ENCODE measurements at places on chromosomes 6 and 20.
A peak's percentile ranks its signal among the peaks of the same experiment; 100 is the strongest.

DNA sequence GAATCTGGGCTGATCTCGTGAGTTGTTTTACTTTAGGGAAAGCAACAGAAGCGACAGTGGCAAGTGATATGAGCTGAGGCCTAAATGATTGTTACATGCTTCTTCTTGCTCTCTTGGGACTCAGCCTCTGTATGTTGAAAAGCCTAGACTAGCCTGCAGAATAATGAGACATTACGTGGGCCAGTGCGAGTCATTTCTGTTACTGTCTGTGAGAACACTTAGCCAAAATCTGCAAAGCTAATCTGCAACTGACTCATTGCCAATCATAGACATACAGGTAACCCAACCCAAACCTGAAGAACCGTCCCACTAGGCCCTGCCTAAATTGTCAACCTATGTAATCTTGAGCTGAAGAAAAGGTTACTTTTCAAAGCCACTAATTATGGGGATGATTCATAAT is 77.4 kb upstream of the F13A1 start:
- no peak for DNase-seq

DNA sequence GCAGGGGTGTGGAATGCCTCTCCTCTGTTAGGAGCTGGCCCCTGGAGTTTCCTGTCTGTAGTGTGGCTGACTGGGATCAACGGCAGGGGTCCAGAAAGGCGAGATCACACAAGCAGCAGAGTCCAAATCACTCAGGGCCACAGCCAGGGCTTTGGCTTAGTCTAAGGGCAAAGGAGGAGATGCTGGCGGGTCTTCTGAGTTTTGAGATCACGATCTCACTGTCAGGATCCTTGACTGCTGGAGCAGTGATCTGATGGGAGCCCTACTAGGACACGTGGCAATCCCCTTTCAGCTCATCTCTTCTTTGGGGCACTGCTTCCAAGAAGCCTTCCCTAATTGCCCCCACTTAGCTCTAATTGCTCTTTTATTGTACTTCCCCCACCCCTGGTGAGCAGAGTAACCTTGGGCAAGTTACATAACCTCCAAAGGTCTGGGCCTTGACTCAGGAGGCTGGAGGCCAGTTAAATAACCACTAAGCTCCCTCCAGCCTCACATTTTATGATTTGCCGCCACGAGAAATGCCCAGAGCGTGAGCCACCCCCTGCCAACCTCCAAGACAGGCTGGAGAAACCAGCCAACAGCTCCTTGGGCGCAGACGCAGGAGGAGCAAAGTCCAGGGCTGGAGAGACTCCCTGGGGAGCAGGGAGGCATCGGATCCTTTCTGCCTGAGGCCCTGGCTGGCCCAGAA is 12.0 kb downstream of the KCNK5 start:
- DNase-seq, result no peak

GRCh38 chr6:7454696-7455358 is 65.2 kb downstream of the RIOK1 start:
- DNase-seq, result no peak

DNA sequence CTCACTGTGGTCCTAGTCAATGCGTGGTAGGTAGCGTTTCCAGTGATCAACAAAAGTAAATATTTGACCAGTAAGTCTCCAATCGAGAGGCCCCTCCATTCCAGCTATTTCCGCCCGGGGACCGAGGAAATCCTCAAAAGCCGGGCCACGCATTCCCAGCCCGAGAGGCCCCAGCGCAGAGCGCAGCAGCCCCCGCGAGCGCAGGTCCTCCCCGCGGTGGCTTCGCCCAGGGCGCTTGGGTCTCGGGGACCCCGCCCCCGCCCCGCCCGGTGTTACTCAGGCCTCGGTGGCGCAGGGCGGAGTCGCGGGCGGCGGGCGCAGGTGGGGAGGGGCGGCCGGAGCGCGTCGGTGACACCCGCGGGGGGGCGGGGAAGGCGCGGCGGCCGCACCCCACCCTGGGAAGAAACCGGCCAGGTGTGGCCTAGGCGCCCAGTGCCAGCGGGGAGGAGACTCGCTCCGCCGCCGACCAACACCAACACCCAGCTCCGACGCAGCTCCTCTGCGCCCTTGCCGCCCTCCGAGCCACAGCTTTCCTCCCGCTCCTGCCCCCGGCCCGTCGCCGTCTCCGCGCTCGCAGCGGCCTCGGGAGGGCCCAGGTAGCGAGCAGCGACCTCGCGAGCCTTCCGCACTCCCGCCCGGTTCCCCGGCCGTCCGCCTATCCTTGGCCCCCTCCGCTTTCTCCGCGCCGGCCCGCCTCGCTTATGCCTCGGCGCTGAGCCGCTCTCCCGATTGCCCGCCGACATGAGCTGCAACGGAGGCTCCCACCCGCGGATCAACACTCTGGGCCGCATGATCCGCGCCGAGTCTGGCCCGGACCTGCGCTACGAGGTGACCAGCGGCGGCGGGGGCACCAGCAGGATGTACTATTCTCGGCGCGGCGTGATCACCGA is at the start of gene DSP:
Gene DSP, plus strand, starts transcription at position 497 of the 890 bp plus-strand sequence. Its CDS starts 245 bp downstream, at position 742.
- DNase-seq, result peak; percentile 13

DNA sequence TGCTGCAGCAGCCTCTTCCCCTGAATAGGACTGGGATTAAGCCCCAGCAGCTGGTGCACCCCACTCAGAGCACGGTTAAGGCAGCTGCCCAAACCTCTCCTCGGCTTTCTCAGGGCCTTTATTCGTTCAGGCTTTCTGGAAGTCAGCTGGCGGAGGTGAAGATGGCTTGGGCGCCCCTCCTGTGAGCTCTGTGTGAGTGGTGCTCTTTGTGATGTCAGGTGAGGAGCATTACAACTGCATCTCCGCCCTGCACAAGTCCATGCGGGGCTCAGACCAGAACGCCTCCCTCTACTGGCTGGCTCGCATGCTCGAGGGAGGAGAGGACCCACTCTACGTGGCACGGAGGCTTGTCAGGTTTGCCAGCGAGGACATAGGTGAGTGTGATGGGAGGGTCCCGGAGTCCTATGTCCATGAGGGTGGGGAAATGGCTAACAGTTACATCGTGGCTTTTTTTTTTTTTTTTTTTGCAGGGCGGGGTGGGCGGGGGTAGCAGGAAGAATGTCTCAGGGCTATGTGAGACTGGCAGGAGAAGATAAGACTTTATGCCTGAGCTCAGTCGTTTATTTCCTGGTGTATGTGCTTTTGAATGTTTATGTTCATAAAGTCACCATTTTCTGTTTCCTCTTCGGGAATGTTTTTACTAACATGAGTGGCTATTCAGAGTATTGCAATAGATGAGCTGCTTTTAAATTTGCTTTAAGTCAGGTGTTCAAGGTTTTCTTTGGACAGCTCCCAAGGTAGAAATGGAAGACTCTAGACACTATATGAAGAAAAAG is 18.2 kb downstream of the WRNIP1 start:
- no peak for DNase-seq

GRCh38 chr20:46883892-46884291 is 10.8 kb upstream of the EYA2 start:
- DNase-seq, result no peak
